ENCODE measurements at places on chromosomes 5 and 9.

DNA sequence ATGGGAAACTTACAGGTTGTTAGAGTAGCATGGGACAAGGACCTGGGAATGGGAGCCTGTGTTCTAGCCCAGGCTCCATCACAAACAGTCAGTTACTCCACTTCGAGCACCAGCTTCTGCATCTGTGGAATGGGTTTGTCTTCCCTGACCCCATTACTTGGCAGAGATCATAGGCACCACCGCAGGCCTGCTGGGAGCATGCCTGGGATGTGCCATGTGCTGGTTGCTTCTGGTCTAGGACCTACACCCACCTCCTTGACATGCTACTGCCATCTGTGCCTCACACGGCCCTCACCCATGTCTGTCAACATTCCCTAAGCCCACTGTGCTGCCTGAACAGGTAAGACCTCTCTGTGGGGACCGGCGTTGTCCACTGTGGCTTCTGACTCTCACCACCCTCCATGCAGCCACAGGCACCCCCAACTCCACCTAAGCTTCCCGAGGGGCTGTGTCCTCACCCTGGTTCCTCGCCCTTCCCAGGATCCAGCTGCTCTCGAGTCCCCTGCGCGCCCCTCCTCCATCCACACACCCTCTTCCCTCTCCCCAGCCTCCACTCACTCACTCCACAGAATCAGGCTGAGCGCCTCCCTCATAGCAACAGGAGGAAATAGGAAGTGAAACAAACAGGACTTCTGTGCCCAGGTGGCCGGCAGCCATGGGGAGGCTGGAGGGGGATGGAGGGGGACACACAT lies 85.9 kb upstream of the FAM120A start:
- DNase-seq, result no peak

- no peak for DNase-seq
Observed at GRCh38 chr5:158629591-158630312, 470.0 kb downstream of the EBF1 start.

DNA sequence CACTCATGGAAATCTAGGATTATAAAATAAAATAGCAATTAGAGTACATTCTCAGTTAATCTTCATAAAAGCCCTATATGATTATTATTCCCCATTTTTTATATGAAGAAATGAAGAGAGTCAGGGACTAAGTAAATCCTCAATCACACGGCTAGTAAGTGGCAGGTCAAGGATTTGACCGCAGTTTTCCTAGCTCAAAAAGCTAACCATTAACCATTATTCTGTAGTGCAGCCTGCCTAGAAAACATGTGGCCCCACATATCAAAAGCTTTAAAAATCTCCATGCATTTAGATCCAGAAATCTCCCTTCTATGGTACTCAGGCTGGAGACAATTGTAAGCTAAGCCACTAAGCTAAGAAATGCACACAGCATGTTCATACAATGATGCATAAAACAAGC lies 21.4 kb downstream of the EPB41L4A start:
- no peak for DNase-seq

- no peak for DNase-seq
Observed at GRCh38 chr5:144598451-144599068, 427.9 kb downstream of the KCTD16 start.

GRCh38 chr5:66795682-66796081 lies 199.5 kb downstream of the MAST4 start:
- DNase-seq, result no peak

GRCh38 chr9:74458832-74459231 lies 38.3 kb upstream of the RORB start:
- no peak for DNase-seq

- no peak for DNase-seq
Observed at GRCh38 chr9:16530669-16531642, 339.5 kb downstream of the BNC2 start.

- no peak for DNase-seq
Observed at GRCh38 chr5:115384587-115385375, 88.3 kb upstream of the CCDC112 start.

- DNase-seq, result peak; percentile 88
Observed at GRCh38 chr9:90007516-90008440, 403.0 kb downstream of the GADD45G start.

DNA sequence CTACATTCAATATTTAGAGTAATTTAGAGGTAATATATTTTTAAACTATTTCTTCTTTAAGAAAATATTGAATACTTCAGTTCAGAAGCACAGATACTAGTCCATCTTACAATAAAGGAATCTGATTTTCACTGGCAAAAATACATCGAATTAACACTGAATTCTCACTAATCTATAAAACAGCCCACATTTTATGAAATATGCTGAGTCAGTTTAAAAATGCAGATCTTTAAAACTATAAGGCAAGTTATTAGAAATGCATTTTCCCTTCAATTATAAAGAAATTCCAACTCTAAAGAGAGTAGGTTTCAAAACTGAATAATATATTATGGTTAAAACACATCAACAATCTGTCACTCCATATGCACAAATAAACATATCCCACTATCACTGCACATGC lies 232.5 kb downstream of the SLF1 start:
- DNase-seq, result no peak

DNA sequence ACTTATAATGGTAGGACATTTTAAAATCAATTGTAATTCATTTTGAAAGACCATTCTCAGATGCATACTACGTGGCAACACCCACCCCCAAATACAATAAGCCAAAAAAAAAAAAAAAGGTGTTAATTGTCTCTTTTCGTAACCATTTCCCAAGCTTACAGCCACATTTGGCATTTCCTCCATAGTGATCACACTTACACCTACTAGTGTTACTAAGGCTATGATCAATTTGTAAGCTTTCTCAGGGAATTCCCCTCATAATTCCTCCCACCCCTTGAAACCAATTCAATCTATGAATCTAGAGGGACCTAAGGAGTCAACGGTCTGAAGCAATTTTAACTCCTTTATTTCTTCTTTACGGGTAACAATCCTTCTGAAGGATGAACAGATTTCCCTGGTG lies 40.1 kb downstream of the NR2F1 start:
- DNase-seq, result no peak

- DNase-seq, result no peak
Observed at GRCh38 chr5:83751201-83751600, 30.5 kb upstream of the HAPLN1 start.

DNA sequence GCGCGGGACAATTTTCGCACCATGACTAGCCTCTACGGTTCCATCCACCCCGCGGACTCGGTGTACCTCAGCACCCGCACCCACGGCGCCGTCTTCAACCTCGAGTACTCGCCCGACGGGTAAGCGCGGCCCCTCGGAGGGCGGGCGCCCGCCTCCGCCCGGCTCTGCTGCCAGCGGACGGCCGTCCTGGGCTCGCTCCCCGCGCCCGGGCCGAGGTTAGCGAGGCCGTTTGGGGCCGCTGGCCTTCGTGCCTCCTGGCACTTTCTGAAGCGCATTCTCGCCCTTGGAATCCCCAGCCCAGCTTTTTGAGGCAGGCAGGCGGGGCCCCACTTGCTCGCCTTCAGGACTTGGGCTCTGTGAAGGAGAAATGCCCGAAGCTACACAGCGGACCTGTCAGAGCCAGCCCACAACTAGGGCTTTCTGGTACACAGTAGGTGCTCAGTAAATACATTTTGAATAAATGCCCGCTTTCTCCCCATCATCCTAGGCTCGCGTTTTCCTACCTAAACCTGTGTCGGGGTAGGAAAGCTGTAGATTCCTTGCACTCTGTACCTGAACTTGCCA lies 772 bp downstream of the DCAF10 start:
- peak; percentile 12 for DNase-seq

DNA sequence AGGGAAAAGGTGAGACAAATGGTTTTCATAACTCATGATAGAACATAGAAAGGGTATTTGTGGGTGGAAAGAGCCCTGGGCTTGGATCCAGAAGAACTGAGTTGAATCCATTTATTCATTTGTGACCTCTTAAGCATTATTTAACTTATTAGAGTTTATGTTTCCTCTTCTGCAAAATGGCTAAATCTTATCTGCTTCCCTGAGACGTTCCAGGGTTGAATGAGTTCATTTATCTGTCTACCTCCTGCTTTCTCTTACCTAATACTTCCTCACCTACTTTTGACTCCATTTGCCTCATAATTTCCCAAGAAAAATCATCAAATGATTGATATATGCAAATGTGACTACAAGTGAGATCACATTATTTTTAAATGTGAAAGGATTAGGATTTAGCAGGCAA lies 152.7 kb upstream of the GAS1 start:
- no peak for DNase-seq

GRCh38 chr9:130446101-130446861 lies 1.5 kb downstream of the ASS1 start:
- peak; percentile 88 for DNase-seq

GRCh38 chr9:132169672-132170392 lies 8.0 kb downstream of the NTNG2 start:
- peak; percentile 46 for DNase-seq

GRCh38 chr5:138544181-138545134 lies 1.4 kb upstream of the ETF1 start:
- no peak for DNase-seq

GRCh38 chr9:90801241-90801972 lies at the start of gene SYK:
Gene SYK, plus strand, starts transcription at chr9:90801819. Its CDS starts 42,080 bp downstream, at chr9:90843899.
- no peak for DNase-seq

- DNase-seq, result no peak
Observed at GRCh38 chr5:127006744-127007143, 23.6 kb downstream of the MARCHF3 start.

- DNase-seq, result no peak
Observed at GRCh38 chr5:44252545-44252944, 136.7 kb downstream of the FGF10 start.

DNA sequence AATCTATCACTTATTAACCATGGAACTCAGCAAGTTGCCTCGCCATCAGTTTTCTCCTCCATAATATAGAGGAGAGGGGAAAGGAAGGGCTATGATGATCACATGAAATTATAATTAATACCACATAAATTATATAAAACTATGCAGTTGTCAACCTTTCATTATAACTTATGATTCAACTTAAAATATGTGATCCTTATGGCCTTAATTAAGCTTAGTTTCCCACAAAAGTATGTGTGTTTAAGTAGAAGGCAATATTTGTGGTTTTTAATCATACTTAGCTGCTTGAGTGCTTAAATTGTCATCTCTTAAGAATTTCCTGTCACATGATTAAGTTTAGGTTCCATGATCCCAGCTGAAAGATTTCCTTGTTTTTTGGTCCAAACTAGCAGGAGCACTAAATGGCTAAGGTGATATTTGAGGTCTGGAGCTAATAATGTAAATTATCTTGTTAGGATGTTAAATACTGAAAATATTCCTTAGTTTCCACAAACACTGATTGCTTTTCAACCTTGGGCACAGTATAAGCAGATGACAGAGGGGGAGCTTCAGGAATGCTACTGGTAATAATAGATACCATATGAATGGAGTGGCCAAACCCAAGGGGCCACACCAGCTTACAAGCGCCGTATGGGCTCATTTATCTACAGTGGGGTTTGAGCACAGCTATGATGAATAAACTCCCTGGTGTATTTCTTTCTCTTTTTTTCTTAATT lies 26.4 kb upstream of the F2R start:
- peak; percentile 98 for DNase-seq

GRCh38 chr5:168883281-168883741 lies 304.1 kb upstream of the PANK3 start:
- DNase-seq, result no peak

- DNase-seq, result no peak
Observed at GRCh38 chr5:160837211-160837610, 14.8 kb downstream of the ATP10B start.

DNA sequence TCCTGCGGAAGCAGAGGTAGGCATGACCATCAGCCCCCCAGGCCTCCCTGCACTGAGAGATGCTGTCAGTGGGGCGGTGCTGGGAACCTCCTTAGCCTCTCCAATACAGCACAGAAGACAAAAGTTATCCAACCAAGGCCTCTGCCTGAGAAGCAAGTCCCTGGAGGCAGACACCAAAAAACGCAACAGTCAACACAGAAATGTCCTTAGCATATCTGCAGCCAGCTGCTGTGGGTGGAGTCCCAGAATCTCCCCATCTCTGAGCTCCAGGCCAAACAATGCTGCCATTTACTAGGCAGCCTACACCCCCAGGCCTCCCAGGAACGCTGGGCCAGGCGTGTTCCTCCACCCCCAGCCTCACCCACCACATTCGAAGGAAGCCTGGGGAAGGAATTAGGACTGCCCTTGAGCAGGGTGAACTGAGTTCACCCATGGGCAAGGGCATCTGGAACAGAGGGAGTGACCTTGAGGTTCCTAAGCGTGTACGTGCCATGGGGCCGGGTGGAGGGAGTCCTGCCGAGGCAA lies 43.7 kb downstream of the STK10 start:
- DNase-seq, result peak; percentile 28

DNA sequence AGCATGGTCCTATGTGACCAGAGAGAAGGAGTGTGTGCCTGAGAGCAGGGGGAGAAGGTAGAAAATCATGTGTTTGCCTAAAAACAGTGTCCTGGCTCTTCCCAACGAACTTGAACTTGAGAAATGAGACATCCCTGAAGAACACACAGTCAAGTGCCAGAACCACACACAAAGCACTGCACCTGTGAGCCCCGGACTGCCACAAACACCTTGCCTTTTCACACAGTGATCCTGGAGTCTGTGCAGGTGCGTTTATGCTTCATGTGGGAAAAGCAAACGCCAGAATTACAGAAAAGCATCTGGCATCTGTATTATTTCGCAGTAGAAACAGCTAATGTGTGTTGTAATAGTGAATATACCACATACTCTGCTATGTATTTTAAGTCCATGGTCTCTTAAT lies 9.3 kb downstream of the CTNND2 start:
- no peak for DNase-seq

DNA sequence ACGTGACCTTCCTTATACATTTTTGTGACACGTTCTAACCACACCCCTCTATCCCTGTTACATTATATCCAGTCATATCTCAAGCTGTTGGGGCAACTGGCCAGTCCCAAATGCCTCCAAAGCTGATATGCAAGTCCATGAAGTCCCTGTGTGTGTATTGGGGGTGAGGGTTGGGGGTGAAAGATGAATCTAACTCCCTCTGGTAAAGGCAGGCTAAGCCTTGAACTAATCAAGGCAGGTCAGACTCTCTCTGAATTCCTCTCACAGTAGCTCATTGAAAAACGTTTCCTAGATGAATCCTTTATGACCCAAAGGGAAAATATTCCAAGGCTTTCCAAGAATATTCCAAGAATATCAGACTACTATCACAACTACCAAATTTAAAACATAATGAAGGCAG lies 174.4 kb downstream of the MUSK start:
- peak; percentile 84 for DNase-seq

DNA sequence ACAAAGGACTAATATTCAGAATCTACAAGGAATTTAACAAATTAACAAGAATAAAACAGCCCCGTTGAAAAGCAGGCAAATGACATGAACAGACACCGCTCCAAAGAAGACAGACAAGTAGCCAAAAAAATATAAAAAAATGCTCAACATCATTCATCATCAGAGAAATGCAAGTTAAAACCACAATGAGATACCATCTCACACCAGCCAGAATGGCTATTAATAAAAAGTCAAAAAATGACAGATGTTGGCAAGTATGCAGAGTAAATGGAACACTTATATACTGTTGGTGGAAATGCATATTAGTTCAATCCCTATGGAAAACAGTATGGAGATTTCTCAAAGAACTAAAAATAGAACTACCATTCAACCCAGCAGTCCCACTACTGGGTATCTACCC lies 302.7 kb upstream of the RGMB start:
- DNase-seq, result peak; percentile 77
